ENCODE measurements at places on chromosomes 2 and 18.

DNA sequence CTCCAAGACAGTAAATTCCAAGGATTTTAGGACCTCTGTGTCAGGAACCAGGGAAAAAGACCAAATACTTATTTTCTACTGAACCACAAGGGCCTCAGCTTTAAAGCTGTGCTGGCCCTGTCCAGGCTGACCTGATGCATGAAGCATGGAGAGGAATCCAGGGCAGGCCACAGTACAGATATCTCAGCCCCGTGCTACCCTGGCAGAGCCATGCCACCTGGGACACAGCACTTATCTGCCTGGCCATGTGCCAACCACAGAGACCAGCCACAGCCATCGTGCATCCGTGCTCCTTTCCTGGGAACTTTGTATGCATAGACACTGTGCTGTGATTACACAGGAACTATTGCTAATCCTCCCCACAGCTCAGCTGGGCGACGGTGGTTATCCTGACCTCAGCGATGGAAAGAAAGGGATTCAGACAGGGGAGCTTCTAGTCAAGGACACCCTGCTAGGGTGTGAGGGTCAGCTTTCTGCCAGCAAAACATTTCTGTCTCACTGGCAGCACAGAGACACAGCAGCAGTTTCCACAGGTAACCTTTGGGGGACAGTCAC lies 687.4 kb upstream of the ID2 start:
- DNase-seq, result no peak

GRCh38 chr2:128813352-128814034 lies 494.8 kb upstream of the HS6ST1 start:
- no peak for DNase-seq

DNA sequence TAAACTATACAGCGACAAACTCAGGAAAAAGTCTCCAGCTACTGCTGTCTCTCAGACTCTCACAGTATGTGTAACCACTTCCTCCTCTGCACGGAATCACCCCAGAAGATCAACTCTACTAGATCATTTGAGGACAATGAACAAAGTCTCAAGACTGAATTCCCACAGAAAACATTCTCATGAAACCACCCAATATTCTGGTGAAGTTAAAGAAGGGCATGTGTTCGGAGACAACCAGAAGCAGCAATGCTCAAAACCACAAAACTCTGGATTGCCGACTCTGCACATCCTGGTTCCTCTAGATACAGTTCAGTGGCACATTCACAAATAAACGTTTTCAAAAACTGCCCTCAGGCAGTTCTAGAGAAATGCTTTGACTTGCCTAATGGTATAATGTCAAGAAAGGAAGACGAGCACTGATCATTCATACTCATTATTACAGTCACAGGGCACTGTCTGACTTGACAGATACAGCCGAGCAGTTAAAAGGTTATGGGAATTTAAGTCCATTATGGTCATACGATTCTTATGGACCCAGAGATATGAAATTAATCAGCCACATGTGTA lies 91.9 kb upstream of the STK17B start:
- no peak for DNase-seq

- no peak for DNase-seq
These were observed 232.9 kb upstream of the ID2 start for GRCh38 chr2:8448824-8449556.

DNA sequence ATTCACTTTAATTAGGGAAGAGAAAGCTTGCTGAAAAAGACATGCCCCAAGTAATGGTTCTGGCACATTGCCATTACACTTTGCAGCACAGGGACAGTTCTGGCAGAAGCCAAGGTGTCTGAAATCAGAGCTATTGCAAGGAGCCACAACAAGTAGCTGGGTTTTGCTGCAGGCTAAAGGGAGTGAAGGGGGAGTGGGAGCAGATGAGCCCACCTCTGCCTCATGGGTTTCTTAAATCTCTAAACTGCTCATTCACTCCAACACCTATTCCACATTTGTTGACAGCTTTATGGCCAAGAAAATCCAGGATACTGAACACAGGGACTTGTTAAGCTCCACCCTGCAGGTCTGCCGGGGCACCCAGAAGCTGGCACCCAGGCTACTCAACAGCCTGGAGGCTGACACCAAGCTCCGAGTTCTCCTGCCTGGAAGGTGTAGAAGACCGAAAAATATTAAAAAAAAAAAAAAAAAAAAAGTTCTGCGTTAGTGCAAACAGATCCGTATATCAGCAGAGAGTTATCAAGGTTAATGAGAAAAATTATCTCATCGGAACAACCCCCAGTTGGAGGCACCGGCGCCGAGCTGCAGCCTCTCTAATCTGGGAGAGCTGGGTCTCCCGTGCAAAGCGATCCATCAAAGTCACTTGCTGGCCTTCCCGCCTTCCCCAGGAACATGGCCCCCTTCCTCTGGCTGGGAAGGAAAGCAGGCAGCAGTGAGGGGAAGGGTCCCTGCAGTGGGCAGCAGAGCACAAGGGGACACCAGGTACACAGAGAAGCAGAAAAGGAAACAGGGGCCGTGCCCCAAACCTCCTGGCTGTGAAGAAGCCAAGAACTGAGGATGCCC lies 123.7 kb downstream of the HNMT start:
- DNase-seq, result no peak

DNA sequence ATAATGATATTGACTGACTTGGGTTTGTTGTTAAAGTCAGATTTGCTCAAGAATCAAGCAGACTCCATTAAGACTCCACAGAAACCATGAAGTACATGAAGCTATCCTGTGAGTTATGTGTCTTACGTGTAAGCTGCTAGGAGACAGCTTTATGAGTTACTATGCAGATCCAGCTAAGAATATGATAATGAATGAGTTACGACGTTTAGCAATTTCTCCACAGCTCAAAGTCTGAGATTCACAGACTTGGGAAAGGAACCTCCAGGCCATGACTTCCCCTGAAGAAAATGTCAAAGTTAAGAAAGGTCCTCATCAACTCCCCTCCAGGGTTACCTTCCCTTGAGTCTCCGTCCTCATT lies 211.9 kb upstream of the HNRNPA3 start:
- DNase-seq, result no peak

GRCh38 chr2:25881764-25882163 lies 3.5 kb upstream of the ASXL2 start:
- DNase-seq, result no peak

DNA sequence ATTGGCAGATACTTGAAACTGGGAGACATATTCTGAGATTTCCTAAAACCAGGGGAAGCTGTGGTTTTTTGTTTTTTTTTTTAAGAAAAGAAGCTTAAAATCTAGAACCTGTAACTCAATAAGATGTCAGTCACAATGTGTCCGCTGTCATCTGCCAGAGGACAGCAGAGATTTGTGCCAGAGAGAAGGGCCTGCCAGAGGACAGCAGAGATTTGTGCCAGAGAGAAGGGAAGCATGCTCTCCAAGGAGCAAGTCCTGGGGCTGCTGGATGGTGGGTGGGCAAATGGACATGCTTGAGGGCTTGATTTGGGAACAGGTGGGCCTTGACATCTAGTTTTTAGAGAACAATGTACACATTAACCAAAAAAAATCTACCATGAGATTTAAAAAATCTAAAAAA lies 77.9 kb downstream of the CCDC93 start:
- DNase-seq, result no peak

DNA sequence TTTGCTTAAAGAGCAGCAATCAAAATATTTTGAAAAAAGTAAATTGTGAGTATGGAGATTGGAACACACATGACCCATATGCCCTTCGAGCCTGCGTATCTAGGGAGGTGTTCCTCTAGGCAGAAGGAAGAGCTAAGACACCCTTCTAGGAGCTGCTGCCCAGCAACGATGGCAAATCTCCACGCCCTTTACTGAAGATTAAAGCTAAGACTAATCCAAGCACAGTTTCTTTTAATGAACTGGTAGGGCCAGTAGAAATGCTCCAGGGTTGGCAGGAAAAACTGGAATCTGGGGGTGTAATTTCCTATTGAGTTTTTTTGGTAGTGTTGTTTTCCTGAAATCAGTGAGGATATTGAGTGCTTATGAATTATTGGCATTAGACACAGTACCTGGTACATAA lies 712 bp upstream of the SERPINB13 start:
- no peak for DNase-seq

GRCh38 chr2:239611222-239611795 lies 210.5 kb upstream of the HDAC4 start:
- peak; percentile 26 for DNase-seq

DNA sequence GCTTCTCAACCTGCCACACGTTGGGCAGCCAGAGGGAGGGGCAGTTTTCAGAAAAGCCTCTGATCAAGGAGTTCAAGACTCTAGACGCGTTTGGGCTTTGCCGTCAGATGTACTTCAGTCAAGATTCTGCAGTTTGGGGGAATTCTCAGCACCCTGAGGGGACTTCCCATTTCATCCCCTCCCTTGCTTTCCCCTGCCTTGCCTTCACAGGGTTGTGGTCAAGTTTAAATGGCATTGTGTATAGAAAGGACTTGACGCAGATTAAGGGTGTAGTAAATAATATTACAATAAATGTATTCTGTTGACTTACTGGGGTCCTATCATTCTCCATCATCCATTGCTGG lies 198.3 kb upstream of the NABP1 start:
- no peak for DNase-seq

- no peak for DNase-seq
These were observed 251.4 kb downstream of the GLI2 start for GRCh38 chr2:120986898-120987650.

DNA sequence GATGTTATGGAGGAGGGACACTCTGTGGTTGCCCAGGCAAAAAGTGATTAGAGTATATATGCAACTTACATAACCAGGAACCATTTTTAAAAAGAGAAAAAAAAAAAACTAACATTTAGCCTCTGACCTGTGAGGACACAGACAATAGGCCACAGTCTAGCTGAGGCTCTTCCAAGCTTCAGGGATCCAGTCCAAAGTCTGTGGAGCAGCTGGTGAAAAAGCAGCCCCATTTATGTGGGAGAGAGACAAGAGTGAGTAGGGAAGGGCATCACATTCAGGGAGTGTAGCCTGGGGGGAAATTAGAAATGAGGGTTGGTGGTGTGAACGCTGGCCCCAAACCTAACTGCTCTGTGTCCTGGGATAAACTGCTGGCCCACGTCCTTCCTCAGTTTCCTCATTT lies 122.8 kb downstream of the MYO5B start:
- no peak for DNase-seq

DNA sequence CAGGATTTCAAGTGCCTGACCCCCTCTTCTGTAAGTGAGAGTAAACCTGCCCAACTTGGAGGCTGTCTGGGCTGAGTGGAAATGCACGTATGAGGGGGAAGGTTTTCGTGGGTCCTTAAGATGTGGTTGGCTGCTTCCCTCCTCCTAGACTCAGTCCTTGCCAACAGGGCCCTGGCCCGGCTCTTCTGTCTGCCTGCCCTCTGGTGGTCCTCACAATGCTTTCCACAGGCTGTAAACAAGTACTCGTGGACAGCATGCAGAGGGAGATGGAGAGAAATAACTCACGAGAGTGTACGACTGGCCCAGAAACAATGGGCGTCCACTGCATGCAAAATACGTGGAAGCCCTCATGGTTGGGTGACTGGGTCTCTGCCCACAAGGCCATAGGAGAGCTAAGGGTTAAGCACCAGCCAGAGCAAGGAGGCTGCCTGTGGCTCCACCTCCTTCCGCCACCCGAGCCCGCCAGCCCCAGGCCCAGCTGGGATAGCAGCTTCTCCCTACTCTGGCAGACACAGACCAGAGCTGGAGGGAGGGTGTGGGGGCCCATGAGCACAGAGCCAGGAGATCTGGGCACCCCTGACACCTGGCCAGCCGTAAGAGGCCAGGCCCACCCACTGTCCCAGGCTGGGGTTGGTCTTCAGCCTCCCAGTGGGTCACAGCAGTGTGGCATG lies 17.0 kb upstream of the ARHGEF4 start:
- no peak for DNase-seq

- DNase-seq, result no peak
These were observed 476.0 kb downstream of the EIPR1 start for GRCh38 chr2:2901384-2902345.

DNA sequence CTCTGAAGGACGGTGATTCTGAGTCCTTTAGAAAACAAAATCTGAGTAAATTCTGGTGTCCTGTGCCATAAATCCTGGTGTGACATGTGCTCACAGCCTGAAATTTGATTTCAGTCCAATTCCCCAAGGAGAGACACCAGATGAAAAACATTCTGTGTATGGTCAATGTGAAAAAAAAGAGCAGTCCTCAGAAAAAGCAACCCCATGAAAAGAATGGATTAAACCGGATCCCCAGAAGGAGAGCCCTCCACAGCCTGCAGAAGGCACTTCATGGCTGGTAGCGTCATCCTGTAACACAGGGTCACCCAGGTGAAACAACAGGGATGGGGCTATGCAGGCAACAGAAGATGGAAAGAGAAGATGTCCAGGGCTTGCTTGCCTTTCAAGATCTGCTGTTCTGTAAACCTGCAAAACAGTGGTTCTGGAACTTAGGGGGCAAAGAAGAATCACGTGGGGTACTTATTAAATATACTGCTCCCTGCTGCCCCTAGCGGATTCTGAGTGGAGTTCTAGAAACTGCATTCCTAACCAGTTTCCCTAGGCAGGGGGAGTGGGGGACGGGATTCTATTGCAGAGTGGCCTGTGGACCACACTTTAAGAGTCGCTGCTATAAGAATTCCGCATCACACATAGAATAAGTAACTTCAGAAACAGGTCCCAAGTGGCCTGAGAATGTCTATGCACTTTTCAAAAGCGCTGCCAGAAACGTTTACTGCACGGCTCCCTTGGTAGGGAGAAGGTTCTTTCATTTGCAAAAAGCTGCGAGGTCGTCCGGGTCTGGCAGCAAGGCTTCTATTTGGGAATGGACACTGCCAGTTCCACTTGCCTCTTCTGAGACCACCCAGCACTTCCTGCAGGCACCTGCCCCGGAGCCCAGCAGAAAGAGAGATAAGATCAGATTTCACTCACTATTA lies 118.9 kb upstream of the ARL5A start:
- DNase-seq, result no peak

DNA sequence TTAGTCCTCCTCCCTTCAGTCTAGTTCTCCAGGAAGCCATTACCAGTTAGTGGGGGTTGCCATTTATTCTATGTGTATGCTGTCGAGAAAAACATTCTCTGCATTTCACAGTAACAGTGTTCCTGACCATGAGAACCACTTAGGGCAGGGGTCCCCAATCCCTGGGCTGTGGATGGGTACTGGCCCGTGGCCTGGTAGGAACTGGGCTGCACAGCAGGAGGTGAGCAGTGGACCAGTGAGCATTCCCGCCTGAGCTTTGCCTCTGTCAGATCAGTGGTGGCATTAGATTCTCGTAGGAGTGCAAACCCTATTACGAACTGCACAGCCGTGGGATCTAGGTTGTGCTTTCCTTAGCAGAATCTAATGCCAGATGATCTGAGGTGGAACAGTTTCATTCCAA lies 15.8 kb downstream of the ITGA4 start:
- DNase-seq, result no peak

GRCh38 chr2:226797289-226797988 lies 2.2 kb downstream of the IRS1 start:
- no peak for DNase-seq

All from activated CD8-positive, alpha-beta memory T cell treated with anti-CD3 and anti-CD28 coated beads, Interleukin-2, amount 50 U/mL, for 48 hours (primary cell).